Left kidney (tissue), 8 donors: ENCODE measurements at places on chromosomes 13 and 19. TPM values are rescaled to one million over a fixed set of nuclear protein-coding genes. Genes with fewer than 3 reads are reported as not detected.

DNA sequence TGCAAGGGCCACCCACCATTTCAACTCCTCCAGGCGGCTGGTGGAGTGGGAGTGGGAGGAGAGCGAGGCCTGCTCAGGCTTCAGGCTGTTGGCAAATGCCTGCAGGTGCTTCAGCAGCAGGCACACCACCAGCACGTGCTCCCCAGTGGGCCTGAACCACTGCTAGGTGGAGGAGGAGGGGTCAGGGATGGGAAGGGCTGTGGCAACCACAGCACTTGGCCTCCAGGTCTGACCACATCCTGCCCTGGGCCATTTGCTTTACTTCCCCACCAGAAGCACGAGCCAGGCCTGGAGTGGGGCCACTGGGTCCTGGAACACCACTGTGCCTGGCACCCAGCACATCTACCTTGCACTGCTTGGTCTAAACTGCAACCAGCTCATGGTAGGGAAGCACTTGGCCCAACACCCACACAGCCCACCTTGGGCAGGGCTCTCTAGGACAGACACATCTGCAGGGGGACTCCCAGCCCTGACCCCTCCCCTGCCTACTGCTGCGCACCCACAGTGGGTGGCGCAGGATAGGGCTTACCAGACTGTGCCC is 26.2 kb downstream of the TUBA3C start:
- DNase-seq, result no peak

GRCh38 chr19:53552001-53552721 is 14.2 kb downstream of the ZNF331 start:
- no peak for DNase-seq

DNA sequence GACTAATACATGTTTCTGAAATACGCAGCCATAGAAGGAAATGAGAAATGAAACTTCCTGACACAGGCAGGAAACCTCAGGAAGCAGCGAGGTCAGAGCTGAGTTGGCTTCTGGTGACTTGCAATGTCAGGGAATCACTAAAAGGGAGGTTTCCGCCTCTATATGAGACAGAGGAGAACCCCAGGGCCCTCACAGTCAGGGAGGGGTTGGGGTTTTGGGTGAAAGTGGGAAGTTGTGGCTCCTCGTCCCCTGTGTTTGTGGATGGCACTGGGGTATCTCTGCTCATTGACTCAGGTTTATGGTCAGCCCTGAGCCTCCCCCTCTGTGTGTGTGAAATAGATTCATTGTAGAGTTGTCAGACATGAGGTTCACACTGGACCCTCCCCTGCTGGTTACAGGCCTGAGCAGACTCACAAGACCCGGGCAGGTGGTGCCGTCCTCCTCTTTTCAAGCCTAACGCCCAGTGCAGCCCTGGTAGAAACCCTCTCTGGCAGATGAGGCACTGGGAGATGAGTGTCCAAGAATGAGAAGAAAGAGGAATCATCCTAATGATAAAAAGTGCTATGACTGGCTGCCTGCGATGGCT is 5.5 kb upstream of the LILRA6 start:
- no peak for DNase-seq

GRCh38 chr13:77065461-77066147 is 38.6 kb upstream of the FBXL3 start:
- DNase-seq, result no peak

GRCh38 chr13:52751196-52751595 is 11.6 kb upstream of the CNMD start:
- no peak for DNase-seq

Gene ETV2
- polyA plus RNA-seq, result 0.60 TPM

Gene MATK
- 0.96 TPM for polyA plus RNA-seq

Gene PDE4C
- polyA plus RNA-seq, result 0.75 TPM

Gene BCAM
- 461 TPM for polyA plus RNA-seq
